ENCODE measurements at places on chromosomes 7 and 10.
A peak's percentile ranks its signal among the peaks of the same experiment; 100 is the strongest.

GRCh38 chr7:149706398-149706797 lies 67.0 kb downstream of the ZNF467 start:
- DNase-seq = no peak

GRCh38 chr7:35513195-35513594 lies 181.7 kb downstream of the HERPUD2 start:
- no peak for DNase-seq

GRCh38 chr7:2383543-2384274 lies 19.7 kb upstream of the CHST12 start:
- no peak for DNase-seq

- DNase-seq = no peak
Measured at GRCh38 chr7:46811529-46811928, 770.4 kb downstream of the TNS3 start.

DNA sequence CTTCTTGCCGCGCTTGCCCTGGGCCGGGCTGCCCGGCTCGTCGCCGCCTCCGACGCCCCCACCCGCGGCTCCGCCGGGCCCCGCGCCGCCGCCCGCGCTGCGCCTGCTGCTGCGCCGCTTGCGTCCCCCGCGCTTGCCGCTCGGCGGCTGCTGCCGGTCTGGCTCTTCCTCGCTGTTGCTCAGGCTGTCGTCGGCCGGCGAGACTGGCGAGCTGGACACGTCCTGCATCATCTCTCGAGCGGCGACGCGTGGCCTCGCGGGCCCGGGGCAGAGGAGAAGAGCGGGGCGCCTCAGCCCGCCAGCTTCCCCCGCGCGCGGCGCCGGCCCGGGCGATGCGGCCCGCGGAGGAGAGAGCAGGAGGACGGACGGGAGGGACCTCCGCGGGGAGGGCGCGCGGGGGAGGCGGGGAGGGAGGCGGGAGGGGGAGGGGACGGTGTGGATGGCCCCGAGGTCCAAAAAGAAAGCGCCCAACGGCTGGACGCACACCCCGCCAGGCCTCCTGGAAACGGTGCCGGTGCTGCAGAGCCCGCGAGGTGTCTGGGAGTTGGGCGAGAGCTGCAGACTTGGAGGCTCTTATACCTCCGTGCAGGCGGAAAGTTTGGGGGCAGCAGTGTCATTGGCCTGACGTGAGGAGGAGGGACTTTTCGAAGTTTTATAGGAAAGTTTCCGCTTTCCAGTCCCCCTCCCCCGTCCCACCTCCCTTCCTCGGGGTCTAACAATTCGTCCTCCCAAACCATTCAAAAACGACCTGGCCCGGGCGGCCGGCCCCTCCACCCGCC lies at the start of gene TWIST1:
Gene TWIST1 (minus strand): TSS at position 546 of the 779 bp plus-strand sequence. CDS start 315 bp downstream, at position 231.
- DNase-seq = no peak

DNA sequence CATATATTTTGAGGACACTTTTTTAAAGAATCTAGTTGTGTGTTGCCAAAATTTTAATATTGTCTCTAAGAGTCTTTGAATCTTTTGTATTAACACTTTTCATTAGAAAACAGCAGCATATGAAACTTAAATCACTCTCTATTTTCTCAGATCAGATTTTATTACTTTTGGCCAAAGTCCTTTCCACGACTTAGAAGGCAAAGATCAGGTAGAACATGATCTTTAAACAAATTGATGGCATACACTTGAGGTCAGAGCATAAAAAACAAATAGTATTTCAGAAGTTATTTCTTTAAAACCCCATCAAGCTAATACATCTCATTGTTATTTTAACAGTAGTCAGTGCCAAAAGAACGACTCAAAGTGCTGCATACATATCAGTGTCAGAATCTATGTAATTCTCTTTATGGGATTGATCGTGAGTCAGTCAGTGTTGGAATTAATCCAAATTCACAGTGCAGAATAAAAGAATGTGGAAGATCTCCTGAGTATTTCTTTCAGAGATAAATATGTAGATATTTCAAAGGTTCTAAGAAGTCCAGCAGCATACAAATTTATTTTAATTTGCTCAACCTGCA lies 9.6 kb upstream of the AGMO start:
- DNase-seq = no peak

DNA sequence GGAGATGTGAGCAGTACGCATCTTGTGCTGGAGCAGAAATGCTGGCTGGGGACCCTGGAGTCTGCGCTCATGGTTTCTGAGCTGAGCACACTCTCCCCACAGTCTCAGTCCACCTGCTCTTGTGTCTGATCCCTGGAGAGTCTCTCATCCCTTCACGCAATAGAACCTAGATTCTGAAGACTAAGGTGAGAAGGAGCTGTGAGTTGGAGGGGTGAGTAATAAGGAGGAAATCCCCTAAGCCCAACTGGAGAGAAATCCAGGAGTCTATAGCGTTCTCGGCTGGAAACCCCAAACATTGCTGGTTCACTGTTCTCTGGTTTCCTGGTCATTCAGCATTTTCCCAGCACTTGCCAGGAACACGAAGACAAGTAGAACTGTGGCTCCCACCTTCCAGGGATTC lies 68.3 kb upstream of the SMNDC1 start:
- DNase-seq = no peak

DNA sequence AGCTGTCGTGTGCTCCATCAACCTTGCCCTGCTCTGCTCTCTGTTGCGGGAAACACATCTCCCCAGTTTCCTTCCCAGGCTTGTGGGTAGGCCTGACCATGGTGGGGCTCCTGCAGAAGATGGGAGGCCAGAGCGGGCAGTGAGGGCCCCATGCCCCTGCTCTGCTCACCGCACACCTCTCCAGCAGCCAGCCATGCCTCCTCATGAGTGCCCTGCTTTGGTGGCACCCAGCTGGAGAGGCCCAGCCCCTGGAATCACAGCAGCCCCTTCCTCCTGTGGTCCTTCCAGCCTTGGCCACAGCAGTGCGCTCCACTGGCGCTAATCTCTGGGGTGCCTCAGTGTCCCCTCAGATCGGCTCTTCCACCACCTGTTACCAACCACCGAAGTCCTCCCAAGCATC lies 4.2 kb upstream of the OPN4 start:
- DNase-seq = no peak

DNA sequence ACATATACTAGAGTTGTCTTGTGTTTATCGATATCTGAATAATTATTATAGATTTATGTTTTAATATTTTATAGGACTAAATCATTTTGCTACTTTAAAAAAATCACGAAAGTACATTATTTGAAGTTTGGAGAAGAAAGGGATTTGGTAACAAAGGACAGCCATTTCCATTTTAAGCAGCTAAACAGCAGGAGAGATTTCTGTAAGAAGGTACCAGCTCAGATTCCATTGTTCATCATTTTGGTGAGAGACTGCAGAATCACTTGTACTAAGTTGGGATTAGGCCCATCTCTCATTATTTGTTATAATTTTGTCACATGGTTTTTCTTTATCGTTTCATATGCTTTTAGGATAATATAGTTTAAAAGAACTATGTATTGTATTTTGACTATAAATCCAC lies 46.7 kb downstream of the PALS2 start:
- no peak for DNase-seq

- no peak for DNase-seq
Measured at GRCh38 chr7:30780941-30781340, 9.7 kb downstream of the MINDY4 start.

DNA sequence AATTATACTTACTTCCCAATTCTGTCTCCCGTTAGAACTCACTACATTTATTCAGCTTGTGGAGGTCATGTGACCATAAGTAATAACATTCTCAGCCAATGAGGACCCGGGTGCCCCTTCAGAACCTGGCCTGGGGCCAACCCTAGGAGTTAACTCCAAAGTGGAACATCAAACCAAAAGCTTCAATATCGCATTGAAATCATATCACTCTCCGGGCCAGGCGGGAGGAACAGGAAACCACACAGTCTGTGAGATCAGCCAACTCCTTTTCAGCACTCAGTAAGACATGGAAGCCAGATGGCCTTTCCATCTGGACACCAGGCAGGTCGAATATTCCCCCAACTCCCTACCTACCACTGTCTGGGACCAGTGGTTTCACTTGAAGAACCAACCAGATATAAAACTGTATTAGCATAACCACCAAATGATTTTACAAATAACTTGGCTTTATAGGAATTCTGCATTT lies 5.5 kb downstream of the CREB3L2 start:
- DNase-seq = peak; percentile 91

- DNase-seq = no peak
Measured at GRCh38 chr10:69864321-69864720, 62.6 kb downstream of the COL13A1 start.

- DNase-seq = no peak
Measured at GRCh38 chr7:67359900-67360299, 363.3 kb downstream of the TYW1 start.

All from GF-D8 (cell line).